SHP77 treated with DMSO at 0.1 percent for 48 hours (cell line): ENCODE measurements at places on chromosomes 16 and 17.

DNA sequence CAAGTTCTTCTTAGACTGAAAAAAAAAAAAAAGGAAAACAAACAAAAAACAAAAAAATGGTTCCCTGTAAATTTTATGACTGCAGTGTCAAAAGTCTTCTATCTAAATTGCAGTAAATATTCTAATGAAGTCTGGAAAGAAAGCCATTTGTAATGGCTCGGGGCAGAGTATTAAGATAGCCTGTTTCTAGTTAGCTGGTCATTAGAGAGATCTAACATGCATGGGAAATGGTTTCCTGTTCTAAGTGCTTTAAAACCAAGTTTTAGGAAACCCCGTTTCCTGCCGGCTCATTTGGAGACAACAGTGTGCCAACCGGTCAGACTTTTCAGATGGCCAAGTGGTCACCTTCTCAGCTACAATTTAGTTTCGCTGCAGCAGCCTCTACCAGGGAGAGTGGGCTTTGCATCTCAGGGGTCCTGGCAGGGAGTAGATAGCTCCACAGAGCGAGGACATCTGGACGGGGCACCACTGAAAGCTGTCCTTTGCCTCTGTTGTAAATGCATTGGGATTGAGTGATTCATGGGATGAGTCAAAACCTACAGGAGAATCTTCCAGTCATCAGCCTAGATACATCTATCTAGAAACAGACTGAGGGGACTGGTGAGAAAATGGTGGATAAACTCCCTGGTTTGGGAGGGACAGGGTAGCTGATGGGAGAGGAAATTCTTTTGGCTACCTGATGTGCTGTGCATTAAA is 473.2 kb upstream of the SALL1 start:
- no peak for DNase-seq

DNA sequence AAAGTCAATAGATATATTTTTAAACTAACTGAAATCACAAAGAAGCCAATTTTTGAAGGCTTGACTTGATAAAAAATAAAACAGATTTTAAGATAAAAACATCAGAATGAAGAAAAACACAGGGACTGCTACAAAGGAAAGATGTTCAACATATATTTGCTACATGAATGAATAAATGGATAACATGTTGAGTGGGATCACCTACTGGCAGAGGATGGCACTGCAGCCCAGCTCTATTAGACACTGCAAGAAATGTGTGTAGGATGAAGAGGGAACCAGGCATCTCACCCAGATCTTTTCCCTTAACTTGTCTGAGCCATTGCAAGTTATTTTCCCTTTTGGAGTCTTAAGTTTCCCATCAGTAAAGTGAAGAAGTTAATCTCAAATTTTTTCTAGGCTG is 4.2 kb downstream of the AIPL1 start:
- DNase-seq: no peak

DNA sequence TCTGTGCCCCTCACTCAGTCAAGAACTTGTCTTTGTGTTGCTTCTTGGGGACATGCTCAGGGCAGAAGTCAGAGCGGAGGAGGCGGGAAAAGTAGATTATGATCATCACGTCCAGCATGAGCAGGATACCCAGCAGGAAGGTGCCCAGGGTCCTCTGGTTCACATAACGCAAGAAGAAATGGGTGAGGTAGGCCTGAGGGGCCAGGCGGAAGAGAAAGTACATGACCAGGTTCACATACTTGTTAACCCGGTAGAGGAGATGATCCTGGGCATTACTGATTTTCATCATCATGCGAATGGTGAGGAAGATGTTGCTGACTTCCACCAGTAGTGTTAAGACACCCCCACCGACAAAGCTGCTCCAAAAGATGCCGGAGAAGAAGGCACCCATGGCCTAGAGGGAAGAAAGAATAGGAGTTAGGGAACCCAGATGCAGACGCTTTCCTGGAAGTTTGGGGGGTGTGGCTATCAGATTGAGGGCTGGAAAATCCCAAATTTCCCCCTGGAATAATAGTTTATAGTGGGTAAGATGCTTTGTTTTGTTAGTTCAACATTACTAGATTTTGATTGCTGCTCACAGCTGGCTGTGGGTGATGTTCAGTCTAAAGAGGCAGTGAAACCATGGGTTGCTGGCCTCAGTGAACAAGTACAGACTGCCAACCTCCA is 1.4 kb downstream of the TLCD1 start:
- DNase-seq: no peak

DNA sequence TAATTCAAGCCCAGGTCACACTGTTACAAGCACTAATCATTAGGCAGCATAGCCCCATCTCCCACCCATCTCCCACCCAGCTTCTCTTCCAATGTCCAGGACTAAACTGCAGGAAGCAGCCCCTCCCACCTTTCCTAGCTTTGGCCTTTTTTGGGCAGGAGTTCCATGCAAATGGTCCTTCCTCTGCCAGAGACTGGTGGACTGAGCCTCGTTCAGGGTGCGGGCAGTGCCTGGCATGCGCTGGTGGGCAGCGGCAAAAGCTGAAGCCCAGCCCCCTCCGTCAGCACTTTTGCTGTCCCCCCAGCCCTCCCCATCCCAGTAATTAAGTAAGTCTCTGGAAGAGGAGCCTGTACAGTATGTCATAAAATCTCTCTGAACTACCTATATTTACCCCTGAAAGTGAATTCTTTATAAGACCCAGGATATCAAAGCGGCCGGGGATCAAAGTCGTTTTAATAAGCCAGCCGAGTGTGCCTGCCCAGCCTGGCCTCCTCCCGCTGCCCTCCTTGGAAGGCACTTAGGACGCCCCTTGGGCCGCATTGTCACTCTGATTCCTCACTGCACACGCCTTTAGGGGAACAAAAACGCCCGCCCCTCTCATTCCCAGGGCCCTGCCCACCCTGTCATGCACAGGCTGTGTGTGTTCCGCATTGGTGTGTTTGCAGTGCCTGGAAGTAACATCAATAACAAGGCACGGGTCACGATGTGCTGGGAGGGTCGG is 109.9 kb downstream of the IRX5 start:
- DNase-seq: no peak

DNA sequence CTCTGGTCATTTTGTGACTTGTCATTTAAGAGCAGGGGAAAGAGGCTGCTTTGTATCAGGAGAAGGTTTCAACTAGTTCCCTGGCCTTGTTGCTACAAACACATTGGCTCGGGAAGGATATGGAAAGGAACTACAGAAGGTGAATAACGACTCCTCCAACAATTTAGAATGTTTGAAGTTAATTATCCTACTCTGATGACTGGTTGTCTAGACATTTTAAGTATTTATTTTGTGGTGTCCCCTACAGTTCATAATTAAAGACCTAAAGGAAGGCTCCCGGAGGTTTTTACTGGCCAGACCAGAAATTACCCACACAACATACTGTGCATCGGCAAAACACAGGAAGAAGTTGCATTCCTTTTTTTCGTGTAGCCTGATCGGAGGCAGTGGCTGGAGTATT is 515.8 kb upstream of the SALL1 start:
- DNase-seq: no peak

- no peak for DNase-seq
Observed at GRCh38 chr16:84909476-84910085, 89.8 kb downstream of the CRISPLD2 start.
